ENCODE measurements at places on chromosomes 13 and 19.
A peak's percentile ranks its signal among the peaks of the same experiment; 100 is the strongest.

DNA sequence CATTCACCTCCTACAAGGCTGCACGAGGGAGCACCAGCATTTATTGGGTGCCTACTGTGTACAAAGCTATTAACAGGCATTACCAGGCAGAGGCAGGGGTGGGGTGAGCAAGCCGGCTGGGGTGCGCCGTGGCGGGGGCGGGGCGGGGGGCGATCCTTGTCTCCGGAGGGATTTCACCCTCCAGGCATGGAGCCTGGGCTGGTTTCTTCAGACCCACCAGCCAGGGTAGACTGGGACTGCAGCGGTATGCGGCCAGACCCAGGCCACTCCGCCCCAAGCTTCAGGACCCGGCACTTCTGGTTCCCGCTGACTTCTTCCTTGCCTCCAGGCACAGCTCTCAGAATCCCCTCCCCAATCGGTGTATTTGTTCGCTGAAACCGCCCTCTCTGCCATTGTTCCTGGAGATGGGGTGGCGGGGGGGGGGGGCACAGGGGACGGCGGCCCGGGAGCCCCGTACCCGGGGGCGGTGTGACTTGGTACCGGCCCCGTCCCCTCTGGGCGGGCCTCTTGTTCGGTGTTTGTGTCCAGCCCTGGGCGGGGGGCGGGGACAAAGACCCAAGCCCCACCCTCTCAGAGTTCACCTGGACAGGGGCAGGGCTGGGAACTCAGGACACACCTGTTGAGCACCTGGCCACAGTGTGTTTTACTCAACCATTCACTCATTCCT, 14.4 kb downstream of the TJP3 start:
- DNase-seq, result no peak

DNA sequence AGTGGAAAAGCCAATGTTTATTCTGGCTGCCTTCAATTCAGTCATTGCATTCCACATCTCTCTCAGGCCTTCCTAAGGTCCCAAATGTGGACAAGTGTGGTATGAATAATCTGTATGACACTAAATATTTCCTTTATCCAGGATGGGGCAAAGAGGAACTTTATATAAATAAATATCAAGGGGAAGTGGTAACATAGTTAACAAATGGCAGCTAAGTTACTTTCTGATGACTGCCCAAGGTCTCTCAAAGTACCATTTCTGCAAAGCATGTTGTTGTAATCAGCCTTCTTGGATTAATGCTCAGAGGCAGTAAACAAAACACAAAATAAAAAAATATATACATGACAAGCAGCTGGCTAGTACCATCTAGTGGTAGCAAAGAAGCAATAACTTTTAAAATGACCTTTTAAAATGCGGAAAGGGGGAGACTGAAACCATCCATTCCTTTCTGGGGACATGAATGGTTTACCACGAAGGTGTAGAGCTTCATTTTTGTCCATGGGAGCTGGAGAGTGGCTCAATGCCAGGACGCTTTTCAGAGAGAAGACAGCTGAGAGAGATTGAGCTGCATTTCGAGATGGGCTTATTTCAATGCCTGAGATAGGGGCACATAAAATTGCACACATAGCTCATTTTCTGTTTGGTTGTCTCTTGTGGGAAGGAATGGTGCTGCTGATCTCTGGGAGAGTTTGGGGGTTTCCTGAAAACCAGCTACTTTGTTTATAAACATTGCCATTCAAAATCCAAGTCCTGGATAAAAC, 259.2 kb downstream of the RFC3 start:
- no peak for DNase-seq

DNA sequence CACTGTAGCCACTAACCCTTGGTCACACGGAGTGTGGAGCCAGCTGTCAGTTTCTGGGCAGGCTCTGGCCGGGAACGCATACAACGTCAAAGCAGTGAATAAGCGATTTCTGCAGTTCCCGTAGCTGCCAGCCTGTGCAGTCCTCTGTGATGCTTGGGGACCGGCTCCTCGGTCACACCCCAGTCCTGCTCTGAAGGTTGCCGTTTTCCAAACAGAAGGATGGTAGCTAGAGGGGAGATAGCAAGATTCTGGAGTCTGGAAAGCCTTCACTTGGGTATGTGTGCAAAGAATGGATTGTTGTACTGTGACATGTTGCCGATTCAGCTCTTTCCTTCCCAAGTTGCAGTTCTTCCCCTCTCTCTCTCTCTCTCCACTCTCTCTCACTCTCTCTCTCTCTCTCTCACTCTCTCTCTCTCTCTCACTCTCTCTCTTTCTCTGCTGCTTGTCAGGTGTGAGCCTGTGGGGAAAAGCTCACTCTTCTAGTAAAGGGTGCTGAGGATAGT, 38.7 kb upstream of the C1QTNF9 start:
- DNase-seq, result no peak

- no peak for DNase-seq
These were observed 55.7 kb downstream of the FAM216B start for GRCh38 chr13:42836930-42837690.

- no peak for DNase-seq
These were observed 16.1 kb upstream of the SIGLEC6 start for GRCh38 chr19:51547397-51548212.

- no peak for DNase-seq
These were observed 63.9 kb upstream of the SLC10A2 start for GRCh38 chr13:103130146-103130545.

DNA sequence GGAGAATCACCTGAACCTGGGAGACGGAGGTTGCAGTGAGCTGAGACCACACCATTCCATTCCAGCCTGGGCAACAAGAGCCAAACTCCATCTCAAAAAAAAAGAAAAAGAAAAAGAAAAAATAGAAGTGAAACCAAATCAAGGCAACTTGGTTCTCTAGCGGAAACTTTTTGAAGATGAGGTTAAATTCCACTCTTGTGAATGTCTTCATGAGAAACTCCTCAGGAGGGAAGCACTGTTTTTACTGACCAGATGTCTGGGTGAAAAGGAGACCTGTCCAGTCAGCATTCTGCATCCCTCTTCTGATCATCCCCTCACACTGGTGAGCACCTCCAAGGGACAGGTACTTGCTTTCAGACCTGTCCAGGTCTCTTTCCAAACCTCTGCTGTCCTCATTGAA, 15.8 kb downstream of the BRD4 start:
- no peak for DNase-seq

- DNase-seq, result no peak
These were observed 22.4 kb downstream of the LRCH1 start for GRCh38 chr13:46575301-46575771.

- no peak for DNase-seq
These were observed 7.9 kb downstream of the HPN start for GRCh38 chr19:35049456-35049855.

DNA sequence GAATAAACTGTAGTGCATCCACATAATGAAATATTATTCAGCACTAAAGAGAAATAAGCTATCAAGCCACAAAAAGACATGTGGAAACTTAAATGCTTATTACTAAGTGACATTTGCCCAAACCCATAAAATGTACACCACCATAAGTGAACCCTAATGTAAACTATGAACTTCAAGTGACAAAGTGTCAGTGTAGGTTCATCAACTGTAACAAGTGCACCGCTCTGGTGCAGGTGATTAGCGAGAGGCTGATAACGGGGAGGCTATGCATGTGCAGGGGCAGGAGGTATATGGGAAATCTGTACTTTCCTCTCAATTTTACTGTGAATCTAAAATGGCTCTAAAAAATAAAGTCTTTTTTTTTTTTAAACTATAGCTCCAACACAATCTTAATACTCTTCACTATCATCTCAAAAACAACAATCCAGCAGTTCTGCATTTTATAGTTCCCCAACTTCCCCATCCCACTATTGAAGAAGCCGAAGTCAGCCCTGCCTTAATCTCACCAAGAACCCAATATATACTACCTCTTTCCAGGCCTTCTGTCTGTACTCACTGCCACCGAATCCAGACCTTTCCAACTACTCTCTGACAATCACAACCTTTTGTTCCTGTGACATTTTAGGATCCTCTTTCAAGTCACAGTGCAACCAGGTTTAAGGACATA, 22.6 kb downstream of the ELF1 start:
- no peak for DNase-seq

DNA sequence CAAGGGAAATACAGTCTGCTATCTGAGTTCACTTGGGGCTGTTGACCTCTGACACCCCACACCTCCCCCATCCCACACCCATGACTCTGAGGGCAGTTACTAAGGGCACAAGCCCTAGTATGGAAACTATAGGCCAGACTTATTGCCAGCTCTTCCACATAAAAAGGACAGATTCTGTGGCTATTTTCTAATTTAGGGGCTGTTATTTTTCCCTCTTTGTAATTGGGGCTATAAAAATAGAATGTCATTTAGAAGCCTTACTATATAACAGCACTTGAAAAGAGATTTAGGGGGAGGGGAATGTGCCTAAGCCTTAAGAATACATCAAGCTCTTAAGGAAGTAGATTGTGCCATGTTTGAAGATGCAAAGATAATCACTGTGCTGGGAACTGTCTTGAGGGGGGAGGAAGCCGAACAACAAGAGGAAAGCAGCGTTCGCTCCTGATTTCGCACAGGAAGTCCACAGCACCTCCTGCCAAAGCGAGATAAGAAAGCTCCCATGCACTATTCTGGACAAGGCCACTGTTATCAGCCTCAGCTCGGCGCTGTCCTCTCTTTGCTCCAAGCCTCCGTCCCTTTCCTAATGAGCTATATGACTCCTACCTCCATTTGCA, 86.6 kb downstream of the FLT1 start:
- DNase-seq, result peak; percentile 14

DNA sequence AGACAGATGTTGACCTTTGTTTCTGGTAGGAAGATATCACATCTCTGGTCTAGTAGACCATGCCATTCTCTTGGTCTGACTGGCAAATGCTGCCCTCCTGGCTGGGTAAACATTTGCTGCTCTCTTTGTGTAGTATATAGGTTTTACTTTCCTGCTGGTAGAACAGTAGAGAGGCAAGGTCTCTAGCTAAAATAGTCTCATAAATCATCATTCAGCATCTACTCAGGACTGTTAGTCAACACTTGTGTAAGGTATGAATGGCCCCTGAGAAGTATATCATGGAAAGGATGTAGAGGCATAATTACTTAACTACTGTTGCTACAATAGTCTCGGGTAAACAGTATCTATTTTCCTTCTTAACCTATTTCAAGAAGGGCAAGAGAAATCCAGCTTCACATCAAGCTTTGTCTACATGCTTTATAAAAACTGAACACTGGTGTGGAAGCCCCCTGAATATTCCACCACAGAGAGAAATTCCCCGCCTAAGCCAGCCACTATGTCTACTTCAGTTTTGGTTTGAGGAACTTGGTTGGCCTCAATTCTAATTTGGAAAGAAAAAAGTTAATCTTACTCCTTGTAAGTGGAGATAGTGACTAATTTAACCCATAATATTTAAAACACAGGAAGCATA, 18.4 kb upstream of the MYCBP2 start:
- DNase-seq, result no peak

- DNase-seq, result no peak
These were observed 608 bp downstream of the CCDC8 start for GRCh38 chr19:46412650-46413261.

DNA sequence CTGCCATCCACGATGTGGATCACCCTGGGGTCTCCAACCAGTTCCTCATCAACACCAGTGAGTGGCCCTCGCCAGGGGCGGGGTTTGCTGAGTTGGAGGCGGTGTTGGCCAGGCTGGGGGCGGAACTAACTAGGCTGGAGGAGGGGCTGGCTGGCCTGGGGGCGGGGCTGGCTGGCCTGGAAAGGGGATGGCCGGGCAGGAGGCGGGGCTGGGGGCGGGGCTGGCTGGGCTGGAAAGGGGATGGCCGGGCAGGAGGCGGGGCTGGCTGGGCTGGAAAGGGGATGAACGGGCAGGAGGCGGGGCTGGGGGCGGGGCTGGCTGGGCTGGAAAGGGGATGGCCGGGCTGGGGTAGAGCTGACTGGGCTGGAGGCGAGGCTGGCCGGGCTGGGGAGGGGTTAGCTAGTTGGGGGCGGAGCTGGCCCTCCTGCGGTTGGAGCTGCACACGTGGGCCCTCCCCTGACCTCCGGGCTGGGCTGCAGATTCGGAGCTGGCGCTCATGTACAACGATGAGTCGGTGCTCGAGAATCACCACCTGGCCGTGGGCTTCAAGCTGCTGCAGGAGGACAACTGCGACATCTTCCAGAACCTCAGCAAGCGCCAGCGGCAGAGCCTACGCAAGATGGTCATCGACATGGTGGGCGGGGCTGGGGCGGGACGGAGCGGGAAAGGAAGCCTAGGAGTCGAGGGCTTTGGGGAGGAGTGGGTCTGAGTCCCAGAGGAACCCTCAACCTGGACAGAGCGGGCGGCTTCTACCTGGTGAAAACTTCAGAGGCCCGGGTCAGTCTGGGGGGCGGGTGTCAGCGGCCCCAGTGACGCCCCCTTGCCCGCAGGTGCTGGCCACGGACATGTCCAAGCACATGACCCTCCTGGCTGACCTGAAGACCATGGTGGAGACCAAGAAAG, 41.0 kb downstream of the PDE4A start:
- peak; percentile 66 for DNase-seq

DNA sequence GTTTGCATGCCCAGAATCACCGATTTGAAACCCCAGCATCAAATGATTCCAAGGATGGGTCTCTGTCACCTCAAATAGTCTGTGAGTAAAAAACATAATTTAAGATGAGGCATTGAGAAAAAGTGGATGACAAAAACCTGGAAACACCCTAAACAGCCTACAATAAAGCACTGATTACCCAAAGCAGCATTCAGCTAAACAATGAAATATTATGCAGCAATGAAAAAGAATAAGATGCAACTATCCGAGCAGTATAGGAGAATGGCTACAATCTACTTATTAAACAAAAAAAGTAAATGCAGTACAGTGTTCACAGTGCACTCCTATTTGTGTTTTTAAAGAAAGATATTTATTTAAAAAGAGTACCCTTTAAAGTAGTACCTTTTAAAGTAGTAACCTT, 7.7 kb upstream of the RFX2 start:
- no peak for DNase-seq

- DNase-seq, result no peak
These were observed 79.4 kb upstream of the MCF2L start for GRCh38 chr13:112889351-112890290.

DNA sequence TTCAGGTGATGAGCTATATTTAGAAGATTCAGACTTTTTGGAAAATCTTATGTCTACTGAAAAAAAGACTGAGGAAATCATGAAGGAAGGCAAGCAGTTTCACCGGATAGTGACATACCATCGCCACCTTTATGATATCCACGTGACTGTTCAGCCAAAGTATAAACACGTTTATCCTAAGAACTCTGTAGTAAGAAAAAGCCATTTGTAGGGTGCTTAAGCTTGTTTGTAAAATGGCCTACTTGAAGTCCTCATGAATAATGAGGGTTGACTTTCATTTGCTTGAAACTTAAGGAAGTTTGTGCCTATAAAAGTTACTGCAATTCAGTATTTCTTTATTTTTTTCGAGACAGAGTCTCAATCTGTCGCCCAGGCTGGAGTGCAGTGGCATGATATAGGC, 7.8 kb upstream of the TDRD12 start:
- no peak for DNase-seq

Measured in left renal pelvis (tissue), 4 donors.